ENCODE measurements at places on chromosomes 7 and 10.

DNA sequence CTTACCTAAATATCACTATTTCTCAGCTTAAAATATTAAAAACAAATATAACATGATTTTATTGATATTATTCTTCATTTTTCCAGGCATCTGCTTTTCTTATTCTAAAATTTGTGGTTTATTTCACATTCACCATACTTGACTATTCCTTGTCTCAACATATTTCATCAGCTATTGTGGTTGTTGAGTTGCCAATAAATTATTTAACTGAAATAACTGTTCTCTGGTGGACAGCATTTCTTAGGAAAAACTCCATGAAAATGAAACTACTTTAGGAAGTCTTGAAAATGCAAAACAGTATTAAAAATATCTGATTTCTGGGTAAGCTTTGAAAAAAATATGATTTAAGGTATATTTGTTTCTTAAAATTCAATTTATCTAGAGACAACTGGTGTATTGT lies 122.9 kb upstream of the SEMA3A start:
- DNase-seq: no peak

GRCh38 chr7:85164376-85164775 lies 22.5 kb downstream of the SEMA3D start:
- no peak for DNase-seq

DNA sequence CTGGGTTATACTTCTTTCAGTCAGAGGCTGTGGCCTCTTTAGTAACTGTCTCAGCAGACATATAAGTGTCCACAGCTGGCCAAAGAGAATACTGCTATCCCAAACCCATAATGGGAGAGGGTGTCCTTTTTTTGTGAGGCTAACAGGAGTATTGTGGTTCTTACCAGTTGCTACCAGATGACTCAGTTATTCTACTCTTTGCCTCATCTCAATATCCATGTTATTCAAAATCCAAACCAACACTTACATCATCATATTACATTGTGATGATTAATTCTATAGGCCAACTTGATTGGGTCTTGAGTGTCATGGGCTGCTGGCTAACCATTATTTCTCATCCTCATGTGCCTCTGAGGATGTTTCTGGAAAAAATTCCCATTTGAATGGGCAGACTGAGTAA lies 120.9 kb downstream of the TMEM168 start:
- no peak for DNase-seq

- no peak for DNase-seq
Observed at GRCh38 chr10:114017271-114017670, 26.4 kb upstream of the ADRB1 start.

DNA sequence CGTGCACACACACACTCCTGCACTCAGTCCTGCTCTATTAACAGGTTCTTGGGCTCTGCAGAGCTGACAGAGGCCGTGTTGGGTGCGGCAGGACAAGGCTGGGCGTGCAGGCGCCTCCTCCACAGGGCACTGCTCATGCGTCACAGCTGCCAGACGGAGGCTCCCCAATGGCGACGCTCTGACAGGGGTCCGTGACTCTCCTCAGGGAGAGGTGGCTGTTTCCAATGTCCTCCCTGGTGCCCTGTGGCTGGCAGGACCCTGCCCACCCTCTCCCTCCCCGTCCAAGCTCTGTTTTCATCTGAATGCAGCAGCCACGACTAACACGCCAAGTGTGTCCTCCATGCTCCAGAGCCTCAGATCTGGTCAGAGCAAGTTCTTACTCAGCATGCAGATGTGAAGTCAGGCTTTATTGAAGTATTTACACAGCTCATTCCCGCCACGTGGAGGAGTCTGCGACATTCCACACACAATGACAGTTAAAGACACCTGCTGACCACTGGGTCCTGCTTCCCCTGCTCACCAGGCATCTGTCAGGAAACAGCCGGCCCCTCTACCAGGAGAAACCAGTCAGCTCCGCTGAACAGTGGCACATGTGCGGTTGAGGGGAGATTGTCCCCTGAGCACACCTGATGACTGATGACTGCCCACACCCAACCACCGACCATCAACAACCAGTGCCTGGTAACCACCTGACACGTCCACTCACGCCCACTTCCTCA lies 116.7 kb downstream of the VIPR2 start:
- no peak for DNase-seq

DNA sequence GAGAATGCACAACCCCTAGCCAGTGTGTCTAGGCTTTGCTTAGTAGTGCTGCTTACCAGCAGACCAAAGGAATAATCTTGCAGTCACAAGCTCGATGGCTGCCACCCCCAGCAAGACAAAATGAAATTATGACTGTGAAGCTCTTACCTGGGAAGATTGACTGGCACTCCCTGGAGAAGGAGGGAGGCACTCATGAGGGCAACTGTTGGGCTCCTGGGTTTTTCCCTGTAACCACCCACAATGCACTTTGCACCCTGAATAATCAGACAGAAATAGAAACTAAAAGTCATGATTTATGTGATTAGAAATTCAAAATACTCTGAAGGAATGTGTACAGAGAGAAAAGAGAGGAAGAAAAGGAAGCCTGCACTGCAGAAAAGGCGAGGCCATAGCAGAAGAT lies 144.3 kb upstream of the DGKB start:
- no peak for DNase-seq

GRCh38 chr7:158557441-158557755 lies 30.2 kb downstream of the PTPRN2 start:
- DNase-seq: no peak

DNA sequence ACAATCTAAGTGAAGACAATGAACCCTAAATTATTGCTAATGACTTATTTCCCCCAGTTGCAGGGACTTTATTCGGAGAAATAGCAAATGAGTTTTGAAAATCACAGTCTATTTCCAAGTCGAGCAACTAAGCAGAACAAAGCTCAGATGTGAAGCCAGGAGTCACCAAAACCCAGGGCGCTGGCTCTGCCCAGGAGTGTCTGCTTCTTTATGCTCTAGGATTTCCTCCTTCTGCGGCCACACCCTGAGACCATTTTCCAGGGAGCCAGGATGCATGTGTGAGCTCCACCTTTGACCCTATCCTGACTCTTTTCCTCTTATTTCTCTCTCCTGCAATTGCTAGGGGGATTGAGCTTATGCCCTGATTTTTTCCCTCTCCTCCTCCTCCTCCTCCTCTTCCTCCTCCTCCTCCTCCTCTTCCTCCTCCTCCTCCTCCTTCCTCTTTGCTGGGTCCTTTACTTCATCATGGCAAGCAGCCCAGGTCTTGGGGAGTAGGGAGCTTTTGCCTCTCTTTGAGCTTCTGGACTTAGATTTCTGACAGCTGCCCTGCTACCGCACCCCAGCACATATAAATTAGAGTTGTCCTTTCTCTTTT lies 234.4 kb downstream of the ARL4A start:
- DNase-seq: no peak
